ENCODE measurements at places on chromosomes 5 and 9. TPM values are rescaled to one million over a fixed set of nuclear protein-coding genes. Genes with fewer than 3 reads are reported as not detected.

The ALDH1A1 gene
- polyA plus RNA-seq: 166 TPM

The SPINK14 gene
- polyA plus RNA-seq: not detected

The C9 gene
- not detected for polyA plus RNA-seq

The PDZD2 gene
- polyA plus RNA-seq: 1.9 TPM

The PNPLA7 gene
- polyA plus RNA-seq: 9.5 TPM

The RGMB gene
- polyA plus RNA-seq: 6.0 TPM

The CD74 gene
- polyA plus RNA-seq: 2,186 TPM

The GRXCR2 gene
- not detected for polyA plus RNA-seq

The DPYSL3 gene
- 20.4 TPM for polyA plus RNA-seq

The SPATA31A3 gene
- not detected for polyA plus RNA-seq

The ANKRD18A gene
- polyA plus RNA-seq: 1.4 TPM

The PTCH1 gene
- 2.3 TPM for polyA plus RNA-seq

The CAMK4 gene
- 0.23 TPM for polyA plus RNA-seq

The PCDHGB4 gene
- polyA plus RNA-seq: 0.54 TPM

The FCN2 gene
- 0.12 TPM for polyA plus RNA-seq

The COL5A1 gene
- 4.4 TPM for polyA plus RNA-seq

The TMEM215 gene
- not detected for polyA plus RNA-seq

The NREP gene
- 9.6 TPM for polyA plus RNA-seq

The KLHL3 gene
- 0.23 TPM for polyA plus RNA-seq

The PCDHGA10 gene
- polyA plus RNA-seq: 0.23 TPM

The TRIM7 gene
- polyA plus RNA-seq: 5.3 TPM
